Cortex of kidney (tissue), 1 donor: ENCODE measurements at places on chromosomes 5 and 9.

- DNase-seq = no peak
Measured at GRCh38 chr5:104778-105296, 12.9 kb downstream of the PLEKHG4B start.

DNA sequence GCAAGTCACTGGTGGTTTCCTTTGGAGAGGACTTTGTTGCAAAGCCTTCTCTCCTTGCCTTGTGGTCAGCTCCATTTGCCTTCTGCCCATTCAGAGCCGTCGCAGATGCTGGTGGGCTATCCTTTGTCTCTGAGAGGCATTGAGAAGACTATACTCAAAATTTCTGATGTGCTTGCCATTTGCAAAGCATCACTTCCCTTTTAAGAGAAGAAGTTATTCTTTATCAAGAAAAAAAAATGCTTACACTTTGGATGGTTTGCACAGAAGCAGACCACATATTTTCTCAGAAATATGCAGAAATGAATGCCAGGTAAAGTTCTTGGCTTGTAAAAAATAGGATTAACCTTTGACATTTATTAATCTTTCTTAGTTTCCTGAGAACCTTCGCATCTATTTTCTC is 195.8 kb upstream of the KLF4 start:
- DNase-seq = no peak

GRCh38 chr5:5953584-5954274 is 424.6 kb downstream of the MED10 start:
- DNase-seq = no peak

DNA sequence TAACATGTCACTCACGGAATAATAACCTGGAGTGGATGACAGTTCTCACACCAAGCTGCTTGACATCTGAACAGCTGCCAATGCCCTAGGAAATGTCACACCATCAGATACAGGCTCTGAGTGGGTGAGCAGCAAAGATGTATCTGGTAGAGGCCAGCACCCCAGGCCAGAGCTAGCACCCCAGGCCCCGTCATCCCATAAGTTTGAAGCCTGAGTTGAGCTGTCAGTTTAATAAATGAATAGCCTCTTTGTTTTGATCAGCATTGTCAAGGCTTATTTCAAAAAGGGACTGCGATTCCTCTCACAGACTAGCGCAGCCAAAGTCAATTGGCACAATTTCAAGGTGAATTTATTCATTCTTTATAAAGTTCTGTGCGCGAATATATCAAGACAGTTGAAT is 1327.1 kb downstream of the MAT2B start:
- DNase-seq = no peak

GRCh38 chr5:172868436-172868923 is 34.4 kb downstream of the ERGIC1 start:
- DNase-seq = no peak

DNA sequence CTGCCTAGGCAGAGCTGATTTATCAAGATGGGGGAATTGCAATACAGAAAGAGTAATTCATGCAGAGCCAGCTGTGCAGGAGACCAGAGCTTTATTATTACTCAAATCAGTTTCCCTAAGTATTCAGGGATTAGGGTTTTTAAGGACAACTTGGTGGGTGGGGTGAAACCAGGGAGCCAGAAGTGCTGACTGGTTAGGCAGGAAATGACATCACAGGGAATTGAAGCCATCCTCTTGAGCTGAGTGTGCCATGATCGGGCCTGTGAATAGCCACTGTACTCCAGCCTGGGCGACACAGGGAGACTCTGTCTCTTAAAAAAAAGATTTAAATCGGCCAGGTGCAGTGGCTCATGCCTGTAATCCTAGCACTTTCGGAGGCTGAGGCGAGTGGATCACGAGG is 45.3 kb upstream of the CDK5RAP2 start:
- DNase-seq = no peak

DNA sequence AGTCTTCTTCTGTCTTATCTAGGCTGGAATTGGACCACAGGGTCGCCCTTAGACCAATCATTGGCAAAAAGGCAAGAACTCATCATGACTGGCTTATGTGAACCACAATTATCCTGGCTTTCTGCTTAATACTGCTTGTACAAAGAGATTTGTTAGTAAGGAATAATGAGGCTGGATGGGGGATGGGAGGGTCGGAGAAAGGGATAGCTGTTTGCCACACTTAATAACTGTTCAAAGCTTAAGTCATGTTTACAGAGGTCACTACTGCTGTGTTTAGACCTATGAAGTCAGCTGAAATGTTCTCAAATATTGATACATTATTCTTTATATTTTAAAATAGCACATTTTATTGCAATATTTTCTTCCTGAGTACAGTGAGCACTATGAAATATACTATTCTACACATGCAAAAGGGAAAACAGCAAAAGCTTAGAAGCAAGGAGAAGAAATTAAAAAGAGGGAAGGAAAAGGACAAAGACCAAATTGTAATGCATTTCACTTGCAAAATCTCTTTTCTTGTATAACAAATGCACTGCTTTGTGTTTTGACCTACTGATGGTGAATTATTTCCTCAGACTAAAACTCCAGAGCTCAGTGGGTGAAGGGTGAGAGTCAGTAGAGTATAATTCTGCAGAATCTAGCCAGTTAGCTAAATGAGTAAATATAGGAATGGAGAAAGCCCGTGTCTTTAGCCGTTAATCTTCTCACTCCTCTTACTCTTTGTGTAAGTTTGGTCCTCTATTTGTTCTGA is 404.9 kb upstream of the ZNF608 start:
- DNase-seq = no peak

GRCh38 chr5:22699319-22699718 is 153.8 kb downstream of the CDH12 start:
- DNase-seq = no peak
